Hematopoietic multipotent progenitor cell treated with erythropoietin and hydrocortisone succinate and interleukin-3 and kit ligand, for 17 days (in vitro differentiated cells): ENCODE measurements at places on chromosomes 3 and 15.

DNA sequence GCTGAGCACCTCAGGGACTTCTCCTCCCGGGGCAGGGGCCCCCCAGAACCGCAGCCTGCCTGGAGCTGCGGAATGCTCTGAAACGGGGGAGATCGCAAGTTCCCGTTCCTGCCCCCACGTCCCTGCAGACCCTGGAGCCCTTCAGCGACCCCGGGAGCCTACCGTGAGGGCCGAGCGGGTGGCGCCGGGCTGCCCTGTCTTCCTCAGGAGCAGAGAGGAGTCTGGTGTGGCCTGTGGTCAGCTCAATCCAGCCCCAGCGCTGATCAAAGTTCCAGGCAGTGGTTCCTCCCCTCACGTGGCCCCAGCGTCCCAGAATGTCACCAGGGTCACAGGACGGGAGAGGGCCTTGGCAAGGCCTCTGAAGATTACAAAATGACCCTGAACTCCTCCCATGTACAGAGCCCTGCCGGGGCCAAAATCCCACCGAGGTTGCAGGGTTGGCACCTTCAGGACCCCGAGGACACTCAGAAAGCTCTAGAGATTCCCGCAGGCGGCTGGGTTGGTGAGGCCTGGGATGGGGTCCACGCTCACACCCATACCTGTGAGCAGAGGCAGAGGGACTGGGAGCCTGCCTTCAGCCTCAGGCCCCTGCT is at the start of gene CPN2:
Gene CPN2, minus strand, starts transcription at position 249 of the 593 bp plus-strand sequence. CDS start 8,626 bp downstream, outside the sequence.
- DNase-seq: no peak

GRCh38 chr3:58322793-58323192 is 9.9 kb upstream of the PXK start:
- no peak for DNase-seq

DNA sequence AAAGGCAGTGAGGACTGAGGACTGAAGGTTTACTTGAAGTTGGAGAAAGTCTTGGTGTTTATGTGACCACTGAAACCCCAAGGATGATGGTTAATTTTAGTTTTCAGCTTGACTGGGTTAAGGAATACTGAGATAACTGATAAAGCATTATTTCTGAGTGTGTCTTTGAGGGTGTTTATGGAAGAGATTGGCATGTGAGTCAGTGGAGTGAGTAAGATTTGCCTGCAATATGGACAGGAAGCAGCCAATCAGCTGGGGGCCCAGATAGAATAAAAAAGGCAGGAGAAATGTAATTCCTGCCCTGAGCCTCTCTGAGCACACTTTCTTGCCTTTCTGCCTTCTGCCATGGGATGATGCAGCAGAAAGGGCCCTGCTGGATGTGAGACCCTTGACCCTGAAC is 92.4 kb downstream of the KBTBD8 start:
- no peak for DNase-seq

- no peak for DNase-seq
Observed at GRCh38 chr3:41155834-41156233, 43.5 kb upstream of the CTNNB1 start.

DNA sequence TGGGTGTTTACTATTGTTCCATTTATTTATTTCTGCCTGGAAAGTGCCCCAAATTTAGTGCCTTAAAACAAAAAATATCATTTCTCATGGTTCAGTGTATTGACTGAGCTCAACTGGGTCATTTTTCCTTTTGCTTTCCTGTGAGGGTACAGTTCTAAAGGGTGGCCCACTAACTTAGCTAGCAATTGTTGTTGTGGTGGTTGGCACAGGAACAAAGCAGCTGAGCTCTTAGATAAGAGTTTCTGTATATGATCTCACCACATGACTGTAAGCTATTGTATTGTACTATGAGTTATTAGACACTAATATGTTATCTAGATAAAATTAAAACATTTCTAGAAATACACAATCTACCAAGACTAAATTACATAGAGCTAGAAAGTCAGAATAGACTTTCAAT is 1283.7 kb downstream of the OTOL1 start:
- no peak for DNase-seq

DNA sequence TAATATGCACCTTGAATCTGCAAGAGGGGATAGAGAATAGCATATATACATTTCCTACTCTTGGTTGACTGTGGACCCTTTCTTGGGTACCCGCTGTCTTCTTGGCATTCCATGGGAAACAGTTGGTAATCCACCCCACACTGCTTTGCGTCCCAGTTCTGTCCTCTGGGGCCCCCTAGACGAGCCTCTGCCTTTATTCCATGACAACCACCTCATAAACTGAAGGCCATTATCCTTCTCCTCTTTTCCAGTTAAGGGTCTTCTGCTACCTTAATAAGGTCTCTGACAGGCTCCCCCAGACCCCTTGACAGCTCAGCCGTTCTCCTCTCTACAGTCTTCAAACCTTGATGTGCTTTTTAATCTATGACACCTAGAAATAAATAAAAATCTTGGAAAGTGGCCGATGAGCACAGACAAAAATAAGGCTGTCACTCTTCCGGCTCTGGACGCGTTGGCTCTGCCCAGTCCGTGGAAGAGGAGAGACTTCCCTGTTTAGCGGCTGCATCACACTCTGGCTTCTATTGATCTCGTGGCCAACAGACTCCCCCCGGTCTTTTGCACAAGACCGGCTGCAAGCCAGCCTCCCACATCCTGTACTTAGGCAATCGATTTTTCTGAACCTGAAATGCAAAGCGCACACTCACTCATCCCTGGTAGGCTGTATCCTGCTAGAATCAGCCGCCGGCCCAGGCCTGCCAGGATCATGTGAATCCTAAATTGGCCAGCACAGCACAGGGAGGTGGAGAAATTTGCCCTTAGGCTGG is 251.0 kb upstream of the TLE3 start:
- DNase-seq: no peak

- no peak for DNase-seq
Observed at GRCh38 chr3:128439226-128439625, 27.5 kb downstream of the DNAJB8 start.

- DNase-seq: no peak
Observed at GRCh38 chr3:188236271-188236670, 82.3 kb downstream of the LPP start.

DNA sequence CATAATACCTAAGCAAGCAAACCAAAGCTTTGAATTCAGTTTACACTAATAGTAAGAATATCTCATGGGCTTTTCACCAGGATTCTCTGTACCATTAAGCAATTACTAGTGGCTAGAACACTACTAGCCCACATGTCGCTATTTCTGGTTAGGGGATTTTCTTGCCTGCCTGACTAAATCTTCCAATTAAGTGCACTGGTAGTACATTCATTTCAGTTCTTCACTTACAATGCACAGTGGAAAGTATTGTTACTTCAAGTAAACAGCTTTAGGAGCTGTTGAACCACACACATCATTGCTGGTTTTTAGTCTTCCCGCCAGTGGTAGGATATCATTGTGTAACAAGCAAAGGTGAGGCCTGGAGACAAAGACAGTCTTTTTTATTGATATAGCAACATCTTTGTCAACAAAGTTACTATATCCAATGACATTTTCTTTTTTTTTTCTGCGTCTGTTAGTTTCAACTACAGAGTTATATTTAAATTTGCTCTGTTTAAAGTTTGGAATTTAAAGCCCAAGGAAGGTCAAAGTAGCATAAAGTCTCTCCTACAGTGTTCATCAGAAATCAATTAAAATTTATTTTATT is 826.8 kb upstream of the NR2F2 start:
- DNase-seq: no peak

DNA sequence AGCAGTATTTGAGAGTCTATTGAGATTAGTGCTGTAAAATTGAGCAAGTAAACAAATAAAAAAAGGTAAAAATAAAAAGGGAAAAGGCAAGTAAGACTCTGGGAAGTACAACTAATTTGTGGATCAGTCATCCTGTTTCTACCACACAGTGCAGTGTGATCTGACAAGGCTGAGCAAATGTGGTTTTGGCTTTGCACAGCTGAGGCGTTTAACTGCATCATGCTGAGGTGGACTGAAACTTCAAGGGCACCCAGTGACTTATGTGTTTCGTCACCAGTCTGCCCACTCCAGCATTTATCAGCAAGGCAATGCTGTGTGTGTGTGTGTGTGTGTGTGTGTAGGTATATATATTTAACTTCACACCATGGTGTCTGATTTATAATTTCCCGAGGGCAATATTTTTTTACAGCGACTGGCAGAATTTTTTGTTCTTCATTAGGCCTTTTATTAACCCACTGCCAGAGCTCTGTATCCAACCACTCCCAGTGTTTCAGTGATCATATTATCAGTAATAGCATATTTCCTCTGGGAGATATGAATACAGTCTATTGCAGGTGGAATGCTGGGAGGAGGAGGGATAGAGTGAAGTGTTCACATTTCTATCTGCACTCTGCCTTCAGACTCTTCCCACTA is 131.5 kb upstream of the SATB1 start:
- no peak for DNase-seq

DNA sequence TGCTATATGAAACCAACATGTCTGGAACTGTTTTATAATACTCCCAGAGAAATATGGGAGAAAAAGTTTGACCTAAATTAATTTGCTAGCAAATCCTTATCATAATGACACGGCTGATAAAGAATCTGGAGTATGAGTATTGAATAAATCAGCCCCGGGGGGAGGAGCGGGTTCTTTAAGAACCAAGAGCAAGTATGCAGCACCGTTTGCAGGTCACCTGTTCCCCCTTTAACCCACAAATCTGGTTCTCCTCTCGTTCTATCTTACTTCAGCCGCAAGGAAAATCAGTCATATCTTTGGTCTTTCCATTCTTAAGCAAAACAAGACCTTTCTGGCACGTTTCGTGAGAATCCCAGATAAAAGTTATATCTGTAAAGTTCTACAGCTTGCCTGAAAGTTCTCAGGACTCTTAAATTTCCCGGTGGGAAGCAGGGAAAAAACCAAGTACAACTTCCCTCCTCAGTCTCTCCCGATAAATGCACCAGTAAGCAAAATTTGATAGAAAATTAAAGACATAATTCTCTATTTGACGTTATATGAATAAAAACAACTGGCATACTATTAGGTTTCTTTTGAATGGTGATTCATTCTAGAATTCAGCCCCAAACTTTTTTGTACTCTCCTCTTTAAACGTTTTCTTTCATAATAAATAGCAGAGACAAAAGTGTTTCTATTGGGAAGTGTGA is 348.6 kb downstream of the ZBBX start:
- DNase-seq: no peak

DNA sequence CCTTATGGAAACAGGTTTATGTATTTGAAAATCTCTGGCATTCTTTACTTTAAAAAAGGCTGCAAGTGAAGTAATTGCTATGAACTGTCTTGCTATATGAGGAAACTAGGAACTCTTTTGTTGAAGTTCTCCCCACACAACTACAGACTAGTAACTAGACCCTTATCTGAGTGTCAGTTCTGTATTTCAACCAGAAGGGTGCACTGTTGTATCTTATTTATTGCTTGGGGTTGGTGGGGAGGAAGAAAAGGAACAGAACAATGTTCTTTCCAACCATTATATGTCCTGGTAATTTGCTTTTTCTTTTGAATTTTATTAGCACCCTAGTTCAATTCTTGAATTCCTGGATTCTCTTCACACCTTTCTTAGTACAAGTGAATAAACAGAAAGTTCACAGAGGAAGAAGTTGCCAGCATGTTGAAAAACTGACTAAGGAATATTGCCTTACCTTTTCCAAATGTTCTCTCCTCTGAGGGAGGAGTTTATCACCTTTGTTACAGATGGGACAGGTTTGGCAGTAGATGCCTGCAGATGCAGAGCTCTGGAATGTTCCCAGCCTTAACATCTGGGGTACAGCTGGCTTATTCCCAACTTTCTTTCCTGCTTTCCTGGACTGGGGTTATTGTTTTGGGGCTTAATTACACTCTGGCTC is 162.4 kb upstream of the CFAP20DC start:
- DNase-seq: no peak

- DNase-seq: no peak
Observed at GRCh38 chr3:149449799-149450198, 24.7 kb upstream of the TM4SF4 start.

DNA sequence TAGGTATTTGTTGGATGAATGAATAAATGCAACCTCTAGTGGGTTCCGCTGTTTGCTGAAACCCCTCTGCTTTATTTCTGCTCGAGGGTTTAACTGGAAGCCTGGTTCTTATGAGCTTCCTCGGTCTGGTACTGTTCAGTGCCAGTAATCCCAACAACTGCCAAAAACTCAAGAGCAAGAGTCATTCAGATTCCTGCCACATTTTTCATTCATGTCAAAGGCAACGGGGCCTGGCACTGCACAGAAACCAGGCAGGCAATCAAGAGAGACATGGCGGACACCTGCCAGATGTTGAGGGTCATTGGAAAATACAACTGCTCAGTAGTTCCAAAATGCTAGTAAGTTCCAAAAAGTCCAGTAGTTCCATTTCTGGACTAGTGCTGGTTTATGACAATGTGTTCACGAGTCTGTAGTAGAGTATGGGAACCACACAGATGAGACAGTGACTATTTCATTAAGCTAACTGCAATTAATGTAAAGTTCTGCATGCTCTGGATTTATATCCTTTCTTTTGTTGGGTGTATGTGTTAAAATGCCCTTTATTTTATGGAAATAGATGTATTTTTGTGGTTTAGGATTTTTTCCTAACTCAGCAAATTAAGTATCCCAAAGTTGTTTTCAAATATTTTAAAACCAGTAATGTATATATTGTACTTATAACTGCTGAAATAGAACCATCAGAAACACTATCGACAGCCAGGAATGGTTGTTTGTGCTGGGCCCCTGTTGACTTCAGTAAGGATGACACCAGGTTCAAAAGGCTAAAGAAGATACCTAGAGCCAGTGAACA is 22.7 kb upstream of the TMEM41A start:
- no peak for DNase-seq

DNA sequence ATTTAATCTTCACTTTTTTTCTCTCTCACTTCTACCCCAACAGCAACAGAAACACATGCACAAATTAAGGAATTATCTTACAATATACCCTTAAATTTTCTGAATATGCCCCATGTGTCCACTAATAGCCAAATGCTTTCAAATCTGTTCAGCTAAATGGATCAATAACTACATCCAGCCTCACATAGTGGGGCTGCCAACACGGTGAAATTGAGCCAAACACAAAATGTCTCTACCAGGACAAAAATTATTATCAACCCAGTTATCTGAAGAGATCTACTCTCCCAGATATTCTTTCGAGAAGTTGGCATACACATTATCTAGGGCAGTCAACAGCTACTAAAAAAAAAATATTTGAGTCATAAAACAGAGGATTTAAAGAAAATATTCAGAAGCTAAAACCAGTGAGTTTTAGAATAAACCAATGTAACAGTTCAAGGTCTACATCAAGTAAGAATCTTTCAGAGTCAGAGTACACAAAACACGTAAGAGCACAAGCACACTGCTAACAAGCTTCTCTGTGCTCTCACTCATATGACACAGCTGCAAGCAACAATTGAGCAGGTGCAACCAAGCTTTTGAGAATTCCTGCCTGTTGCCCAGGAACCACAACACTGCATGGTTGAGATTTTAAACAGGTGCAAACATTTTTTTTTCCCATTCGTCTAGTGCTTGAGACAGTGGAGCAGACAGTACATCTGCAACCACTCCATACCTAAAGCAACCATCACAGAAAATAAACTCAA is 247.7 kb downstream of the ZBTB20 start:
- no peak for DNase-seq

DNA sequence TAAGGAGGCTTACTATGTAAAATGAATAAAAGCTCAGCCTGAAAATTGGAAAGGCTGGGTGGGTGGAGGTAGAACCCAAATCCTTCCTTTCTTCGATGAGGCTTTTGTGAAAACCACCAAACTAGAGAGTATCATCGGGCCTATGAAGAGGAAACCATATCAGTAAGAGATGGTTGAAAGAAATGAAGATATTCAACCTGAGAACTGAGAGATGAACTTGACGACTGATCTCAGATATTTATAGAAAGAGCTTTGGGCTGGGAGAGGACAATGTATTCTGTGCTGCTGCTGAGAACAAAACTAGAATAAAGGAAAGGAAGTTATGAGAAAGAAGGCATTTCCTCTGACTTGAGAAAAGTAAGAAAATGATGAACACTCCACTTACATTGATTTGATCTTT is 236.6 kb downstream of the KCNH8 start:
- DNase-seq: no peak

- DNase-seq: no peak
Observed at GRCh38 chr15:39747326-39747725, 35.3 kb downstream of the FSIP1 start.
